Activated CD4-positive, alpha-beta T cell treated with anti-CD3 and anti-CD28 coated beads for 24 hours (primary cell): ENCODE measurements at places on chromosomes 13 and 19.

GRCh38 chr13:37621811-37622361 is 23.3 kb upstream of the POSTN start:
- DNase-seq: no peak

DNA sequence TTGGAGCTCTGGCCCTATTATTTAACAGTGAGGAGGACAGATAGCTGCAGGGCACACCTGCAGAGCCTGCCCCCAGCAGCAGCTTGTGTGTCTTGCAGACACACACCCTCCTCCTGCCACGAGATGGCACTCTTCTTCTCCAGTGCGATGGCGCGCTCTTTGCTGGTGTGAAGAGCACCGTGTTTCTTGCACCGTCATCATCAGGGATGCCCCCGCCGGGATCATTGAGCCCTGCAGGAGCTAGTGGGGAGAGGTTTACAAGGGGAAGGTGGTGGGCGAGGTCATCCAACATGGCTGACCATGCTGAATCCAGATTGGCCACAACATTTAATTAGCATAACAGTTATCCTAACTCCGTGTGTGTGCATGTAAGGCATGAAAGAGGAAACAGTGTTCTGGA is 105.6 kb downstream of the RAB20 start:
- DNase-seq: peak; percentile 40

GRCh38 chr19:13804830-13805683 is 9.8 kb downstream of the ZSWIM4 start:
- no peak for DNase-seq

DNA sequence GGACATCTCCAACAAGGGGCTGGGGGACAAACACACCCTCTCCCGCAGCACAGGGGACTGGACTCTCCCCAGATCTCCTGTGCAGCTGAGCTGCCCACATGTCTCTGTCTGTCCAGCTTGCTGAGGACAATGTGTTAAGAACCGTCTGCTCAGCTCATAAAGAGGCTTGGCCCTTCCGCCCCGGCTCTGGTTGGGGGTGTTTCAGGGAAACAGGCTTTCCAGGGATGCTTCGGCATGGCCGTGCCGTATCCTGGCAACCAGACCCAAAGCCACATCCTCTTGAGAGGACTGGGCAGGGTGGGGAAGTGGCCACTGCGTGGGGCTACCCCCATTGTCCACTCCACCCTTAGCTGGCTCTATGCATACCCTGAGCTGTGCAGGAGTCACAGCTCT is 41.1 kb upstream of the CHST8 start:
- DNase-seq: no peak

- peak; percentile 45 for DNase-seq
Observed at GRCh38 chr19:45591004-45591637, 6.5 kb upstream of the OPA3 start.

GRCh38 chr19:40229484-40229883 is 3.0 kb upstream of the CCNP start:
- DNase-seq: no peak

GRCh38 chr13:66574606-66575005 is 655.5 kb downstream of the PCDH9 start:
- no peak for DNase-seq

- DNase-seq: peak; percentile 41
Observed at GRCh38 chr19:34963573-34964406, at the start of gene ZNF792. ZNF792 (minus strand) TSS chr19:34964229; CDS start chr19:34963662, 567 bp downstream.

DNA sequence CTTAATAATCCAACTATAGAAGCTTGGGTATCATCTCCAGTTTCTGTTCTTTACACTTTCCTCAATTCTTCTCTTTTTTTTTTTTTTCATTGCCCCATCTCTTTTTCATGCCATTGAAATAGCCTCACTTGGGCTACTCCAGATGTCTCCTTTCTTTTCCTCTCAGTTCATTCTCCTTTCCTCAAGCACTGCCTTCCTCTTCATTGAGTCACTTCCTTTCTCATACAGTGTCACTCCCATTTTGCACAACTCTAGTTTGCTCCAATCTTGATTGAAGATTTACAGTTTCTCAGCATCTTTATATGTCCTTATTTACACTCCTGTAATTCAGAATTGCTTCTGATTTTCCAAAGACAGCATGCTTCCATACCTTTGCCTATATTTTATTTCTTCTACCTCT is 61.3 kb downstream of the IPO5 start:
- no peak for DNase-seq

DNA sequence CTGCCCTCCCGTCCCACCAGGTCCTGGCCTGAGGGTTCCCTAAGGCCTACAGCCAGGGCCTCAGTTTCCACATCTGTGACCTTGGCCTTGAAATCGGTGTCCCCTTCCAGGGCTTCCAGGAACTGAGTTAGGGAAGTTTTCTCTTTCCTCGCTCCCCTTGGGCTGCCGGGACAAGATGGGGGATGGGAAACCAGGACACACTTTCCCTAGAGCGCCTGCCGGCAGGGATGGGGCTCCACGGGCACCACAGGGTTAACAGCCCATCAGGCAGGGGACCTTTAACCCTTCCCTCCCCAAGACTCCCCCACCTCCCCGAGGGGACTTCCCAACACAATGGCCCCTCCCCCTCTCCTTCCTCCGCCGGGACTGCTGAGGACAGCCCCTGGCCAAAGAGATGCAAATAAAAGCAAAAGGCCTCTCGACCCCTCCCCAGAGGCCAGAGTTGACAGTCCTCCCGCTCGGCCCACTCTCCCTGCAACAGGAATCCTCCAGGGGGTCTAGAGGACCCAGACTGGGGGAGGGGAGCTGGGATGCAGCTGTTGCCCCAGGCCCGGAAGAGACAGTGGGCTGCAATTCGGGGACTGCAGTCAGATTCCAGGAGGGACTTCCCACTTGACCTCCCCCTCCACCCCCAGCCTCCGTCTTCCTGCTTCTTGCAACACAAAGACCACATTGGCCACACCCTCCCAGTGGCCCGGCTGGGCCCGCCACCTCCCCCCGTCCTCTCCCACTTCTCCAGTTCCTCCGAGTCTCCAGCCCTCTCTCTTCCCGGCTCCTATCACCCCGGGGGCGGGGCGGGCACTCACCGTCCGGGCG is 3.4 kb downstream of the BBC3 start:
- no peak for DNase-seq

- no peak for DNase-seq
Observed at GRCh38 chr19:6533746-6534418, 3.1 kb downstream of the TNFSF9 start.

DNA sequence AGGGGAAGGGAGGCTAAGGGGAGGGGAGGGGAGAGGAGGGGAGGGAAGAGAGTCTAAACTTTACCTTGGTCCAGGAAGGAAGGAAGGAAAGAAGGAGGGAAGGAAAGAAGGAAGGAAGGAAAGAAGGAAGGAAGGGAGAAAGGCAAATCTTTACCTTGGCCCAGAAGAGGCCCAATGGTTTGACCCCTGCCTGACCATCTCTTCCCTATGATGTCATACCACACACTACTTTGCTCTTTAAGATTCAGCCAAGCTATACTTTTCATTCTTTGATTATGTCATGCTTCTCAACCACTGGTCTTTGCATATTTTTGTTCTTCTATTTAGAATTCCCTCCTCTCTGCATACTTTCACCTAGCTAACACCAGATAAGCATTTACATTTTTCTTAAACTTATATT is 1077.5 kb downstream of the PCDH9 start:
- DNase-seq: no peak

DNA sequence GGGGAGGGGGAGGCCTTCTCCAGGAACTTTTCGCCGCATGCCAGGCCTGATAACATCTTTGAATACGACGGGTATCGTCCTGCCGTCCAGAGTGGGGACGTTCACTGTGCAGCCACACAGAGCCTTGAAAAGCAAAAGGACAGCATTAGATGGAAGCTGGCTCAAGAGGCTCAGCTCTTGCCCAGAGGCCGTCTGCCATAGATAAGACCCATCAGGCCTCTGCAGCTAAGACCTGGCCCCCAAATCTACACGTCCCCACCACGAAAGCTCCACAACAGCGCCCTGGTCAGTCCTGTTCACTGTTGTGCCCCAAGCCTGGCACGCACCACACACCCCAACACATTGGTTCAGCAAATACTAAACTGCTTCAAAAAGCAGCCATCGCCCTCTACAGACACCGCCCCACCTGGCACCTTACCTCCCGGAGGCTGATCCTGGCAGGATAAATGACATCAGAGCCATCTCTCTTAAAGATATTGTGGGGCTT is 2.1 kb downstream of the DNAJB1 start:
- no peak for DNase-seq

DNA sequence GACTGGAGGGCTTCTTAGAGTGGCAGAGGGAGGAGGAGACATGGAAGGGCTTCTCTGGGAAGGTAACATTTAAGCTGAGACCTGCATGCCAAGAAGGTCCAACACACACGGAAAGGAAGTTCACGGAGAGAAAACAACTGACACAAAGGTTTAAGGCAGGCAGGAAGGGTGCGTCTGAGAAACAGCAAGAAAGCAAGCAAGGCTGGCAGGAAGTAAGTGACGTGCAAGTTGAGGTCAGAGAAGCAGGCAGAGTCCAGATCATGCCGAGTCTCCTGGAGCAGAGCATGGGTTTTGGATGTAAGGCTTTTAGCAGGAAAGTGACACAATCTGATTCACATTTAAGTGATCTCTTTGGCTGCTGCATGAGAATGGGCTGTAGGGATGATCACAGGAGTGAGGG is 60.5 kb downstream of the ATP7B start:
- DNase-seq: no peak

GRCh38 chr19:33997690-33998089 is 174.6 kb upstream of the LSM14A start:
- DNase-seq: no peak

- DNase-seq: no peak
Observed at GRCh38 chr19:8515317-8515716, 1.4 kb upstream of the ZNF414 start.

GRCh38 chr13:92172191-92172590 is 773.8 kb downstream of the GPC5 start:
- no peak for DNase-seq

DNA sequence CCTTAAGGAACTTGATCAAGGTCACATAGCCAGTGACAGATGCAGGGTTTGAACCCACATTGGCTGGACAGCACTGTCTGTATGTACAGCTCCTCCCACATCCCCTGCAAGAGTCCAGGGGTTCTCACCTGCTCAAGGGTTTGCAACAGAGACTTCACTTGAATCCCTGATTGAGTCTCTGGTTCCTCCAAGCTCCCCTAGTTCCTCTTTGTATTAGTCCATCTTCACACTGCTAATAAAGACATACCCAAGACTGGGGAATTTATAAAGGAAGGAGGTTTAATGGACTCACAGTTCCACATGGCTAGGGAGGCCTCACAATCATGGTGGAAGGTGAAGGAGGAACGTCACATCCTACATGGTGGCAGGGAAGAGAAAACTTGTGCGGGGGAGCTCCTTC is 72.8 kb upstream of the CLDN10 start:
- DNase-seq: no peak
